ENCODE measurements at places on chromosomes 2 and 18.

- DNase-seq, result no peak
Observed at GRCh38 chr2:3557639-3558204, 411 bp downstream of the RNASEH1 start.

DNA sequence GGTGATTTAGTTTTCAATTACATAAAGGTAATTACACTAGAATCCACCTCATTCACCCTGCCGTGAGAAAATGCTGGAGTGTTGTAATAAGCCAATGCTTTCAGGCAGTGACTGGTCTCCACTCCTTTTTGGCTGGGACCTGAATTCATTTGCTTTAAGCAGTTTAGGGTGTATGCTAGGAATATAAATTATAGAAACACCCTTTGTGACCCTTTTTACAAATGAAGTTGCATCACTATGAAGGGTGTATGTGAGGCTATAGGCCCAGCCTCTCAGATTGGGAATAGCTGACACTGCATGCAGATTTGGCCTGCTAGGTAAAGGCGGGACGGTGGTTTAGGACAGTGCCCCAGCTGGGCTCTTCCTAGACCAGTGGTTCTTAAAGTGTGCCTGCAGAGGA, 50.8 kb upstream of the NFE2L2 start:
- no peak for DNase-seq

GRCh38 chr2:237591141-237591881, 777 bp upstream of the RAB17 start:
- DNase-seq, result no peak

GRCh38 chr2:226797989-226798421, 1.6 kb downstream of the IRS1 start:
- DNase-seq, result no peak

DNA sequence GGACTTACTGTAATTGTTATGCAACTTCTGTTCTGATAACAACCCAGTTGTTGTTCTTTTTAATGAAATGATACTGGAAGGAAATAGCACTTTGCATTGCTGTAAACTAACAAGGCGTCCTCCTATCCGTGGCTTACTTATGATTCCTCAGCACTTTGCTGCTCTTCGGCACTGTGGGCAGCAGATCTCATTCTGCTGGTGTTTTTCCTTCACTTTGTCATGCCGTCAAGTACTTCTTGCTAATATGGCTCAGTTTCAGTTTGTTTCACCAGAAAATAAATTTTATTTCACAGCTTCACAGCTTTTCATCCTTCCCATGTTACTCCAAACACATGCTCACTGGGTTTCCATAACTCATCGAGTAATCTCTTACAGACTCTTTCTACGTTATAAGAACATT, 289.3 kb downstream of the MEIS1 start:
- DNase-seq, result no peak

DNA sequence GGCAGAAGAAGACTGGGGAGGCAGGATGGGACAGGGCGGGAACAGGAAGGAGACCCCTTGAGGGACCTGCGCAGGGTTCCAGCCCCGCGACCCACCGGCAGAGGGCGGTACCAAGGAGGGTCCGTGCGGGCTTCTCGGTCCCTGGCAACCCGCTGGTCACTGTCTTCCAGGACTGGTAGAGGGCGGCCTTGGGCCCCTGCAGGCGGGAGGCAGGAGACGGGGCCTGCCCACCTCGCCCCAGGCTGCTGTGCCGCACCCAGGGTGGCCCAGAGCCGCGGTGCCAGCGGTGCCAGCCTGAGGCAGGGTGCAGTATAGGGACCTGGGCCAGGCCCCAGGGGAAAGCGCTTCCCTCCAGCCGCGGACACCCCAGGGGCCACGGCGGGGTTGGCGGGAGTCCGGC, 34.5 kb downstream of the NEURL3 start:
- DNase-seq, result no peak

GRCh38 chr2:209389171-209389618, 34.7 kb upstream of the MAP2 start:
- no peak for DNase-seq

DNA sequence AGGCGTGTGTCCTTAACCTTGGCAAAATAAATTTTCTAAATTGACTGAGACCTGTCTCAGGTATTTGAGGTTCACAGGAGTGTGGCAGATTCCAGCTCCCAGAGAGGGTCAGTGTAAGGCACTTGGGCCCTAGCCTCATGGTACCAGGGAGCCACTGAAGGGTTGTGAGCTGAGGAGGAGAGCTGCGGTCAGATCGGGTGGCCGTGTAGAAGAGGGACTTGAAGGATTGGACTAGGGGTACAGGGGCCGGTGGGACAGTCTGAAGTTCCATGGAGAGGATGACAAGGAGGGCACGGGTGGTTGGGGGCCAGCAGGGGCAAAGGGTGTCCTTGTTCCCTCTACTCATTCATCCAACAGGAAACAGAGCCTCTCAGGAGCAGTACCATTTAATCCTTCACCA, 327.0 kb upstream of the HS6ST1 start:
- no peak for DNase-seq

GRCh38 chr2:188645986-188646385, 328.2 kb upstream of the COL3A1 start:
- no peak for DNase-seq

DNA sequence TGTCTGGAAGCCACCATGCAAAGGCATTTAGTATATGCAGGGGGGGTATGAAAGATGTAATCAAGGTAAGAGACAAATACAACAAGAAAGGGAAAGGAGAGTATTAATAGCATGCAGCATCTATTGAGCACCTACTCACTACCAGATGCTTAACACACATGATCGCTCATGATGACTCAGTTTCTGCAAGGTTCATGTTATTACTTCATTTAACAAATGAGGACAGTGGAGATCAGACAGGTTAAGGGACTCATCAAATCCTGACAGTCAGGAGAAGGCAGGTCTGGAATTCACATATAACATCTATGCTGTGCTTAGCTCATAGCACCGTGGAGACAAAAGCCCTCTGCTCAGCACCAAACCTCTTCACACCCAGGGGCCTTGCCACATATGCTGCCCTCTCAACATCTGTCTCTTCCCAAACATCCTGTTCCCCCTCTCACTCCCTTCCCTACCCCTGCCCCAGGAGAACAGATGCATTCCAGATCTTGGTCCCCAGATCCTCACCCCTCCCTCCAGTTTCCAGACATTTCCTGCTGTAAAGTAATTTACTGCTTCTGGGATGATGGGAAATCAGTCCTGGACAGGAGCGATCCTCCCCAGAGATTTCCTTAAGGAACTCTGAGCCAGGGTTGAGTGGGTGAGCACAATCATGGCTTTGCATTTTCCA, 155.3 kb downstream of the ANTXR1 start:
- no peak for DNase-seq

DNA sequence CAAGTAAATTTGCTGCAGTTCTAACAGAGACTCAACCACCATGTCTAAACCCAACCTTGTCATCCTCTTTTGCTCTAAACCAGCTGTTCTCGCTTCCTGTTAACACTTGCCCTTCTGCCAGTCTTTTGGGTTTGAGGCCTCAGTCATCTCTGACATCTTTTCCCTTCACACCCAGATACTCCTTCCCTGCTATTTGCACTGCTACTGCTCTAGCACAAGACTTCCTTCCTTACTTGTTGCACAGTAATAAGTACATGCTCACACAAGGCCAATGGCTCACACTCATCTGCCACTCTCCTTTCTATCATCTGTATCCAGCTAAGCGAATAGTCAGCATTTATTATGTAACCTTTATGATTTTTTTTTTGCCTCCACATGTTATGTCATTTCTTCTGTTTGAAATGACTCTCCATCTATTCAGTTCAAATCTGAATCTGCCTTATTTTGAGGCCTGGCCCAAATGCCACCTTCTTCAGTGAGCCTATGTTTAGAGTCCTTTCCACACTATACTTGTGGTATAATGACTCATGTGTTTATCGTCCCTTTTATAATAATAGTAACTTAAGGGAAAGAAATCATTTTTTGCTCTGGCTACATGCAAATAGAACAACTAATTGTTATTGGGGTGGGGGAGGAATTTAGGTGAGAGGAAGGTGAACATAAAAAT, 22.5 kb upstream of the CDKL4 start:
- no peak for DNase-seq

GRCh38 chr2:3172265-3172935, 205.2 kb downstream of the EIPR1 start:
- no peak for DNase-seq

DNA sequence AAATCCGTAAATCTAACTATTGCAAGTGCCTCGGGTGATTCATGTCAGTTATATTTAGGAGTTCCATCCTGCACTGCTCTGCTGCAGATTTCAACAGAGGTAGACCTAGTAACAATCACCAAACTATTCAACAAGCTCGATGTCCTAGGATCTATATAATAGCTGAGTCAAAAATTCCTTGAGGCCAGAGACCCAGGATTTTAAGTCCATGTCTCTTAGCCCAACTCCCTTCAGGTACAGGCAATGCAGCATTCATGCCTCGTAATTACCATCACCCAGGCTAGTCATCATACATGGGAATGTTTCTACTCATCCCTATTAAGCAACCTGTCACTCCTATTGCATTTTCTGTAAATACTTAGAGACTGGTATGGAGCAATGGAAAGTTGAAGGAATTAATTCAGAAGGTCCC, 729 bp downstream of the TM4SF20 start:
- no peak for DNase-seq

Measured in NK-92 treated with Interleukin-12 subunit alpha and Interleukin-12 subunit beta, amount 100 ng/mL, for 24 hours (cell line).